NCI-H460 (cell line): ENCODE measurements at places on chromosomes 3 and 15. TPM values are rescaled to one million over a fixed set of nuclear protein-coding genes. Genes with fewer than 3 reads are reported as not detected.

Gene EPHA6
- total RNA-seq, result 0.20 TPM in 1 of 2 replicates, not detected in the other

Gene SAMMSON
- total RNA-seq, result 0.22 TPM in 1 of 2 replicates, not detected in the other

Gene PLA2G4E
- not detected in 2 replicates for total RNA-seq

Gene TM4SF1
- 898 and 928 TPM in 2 replicates for total RNA-seq

Gene TMEM158
- total RNA-seq, result 22.1 and 27.1 TPM in 2 replicates

Gene SUSD5
- total RNA-seq, result 1.7 and 2.0 TPM in 2 replicates

Gene ACKR2
- total RNA-seq, result not detected in 2 replicates

Gene C3orf20
- total RNA-seq, result not detected in 2 replicates

Gene CDHR4
- not detected in 2 replicates for total RNA-seq

Gene EFCC1
- not detected in 2 replicates for total RNA-seq

Gene C3orf33
- 10.8 and 11.1 TPM in 2 replicates for total RNA-seq

Gene IL17RD
- 0.29 and 0.62 TPM in 2 replicates for total RNA-seq

Gene GABRB3
- 0.92 and 1.3 TPM in 2 replicates for total RNA-seq

Gene GP9
- total RNA-seq, result not detected in 2 replicates

Gene LRRC49
- total RNA-seq, result 10.0 and 12.5 TPM in 2 replicates
